ENCODE measurements at places on chromosomes 11 and 22.

DNA sequence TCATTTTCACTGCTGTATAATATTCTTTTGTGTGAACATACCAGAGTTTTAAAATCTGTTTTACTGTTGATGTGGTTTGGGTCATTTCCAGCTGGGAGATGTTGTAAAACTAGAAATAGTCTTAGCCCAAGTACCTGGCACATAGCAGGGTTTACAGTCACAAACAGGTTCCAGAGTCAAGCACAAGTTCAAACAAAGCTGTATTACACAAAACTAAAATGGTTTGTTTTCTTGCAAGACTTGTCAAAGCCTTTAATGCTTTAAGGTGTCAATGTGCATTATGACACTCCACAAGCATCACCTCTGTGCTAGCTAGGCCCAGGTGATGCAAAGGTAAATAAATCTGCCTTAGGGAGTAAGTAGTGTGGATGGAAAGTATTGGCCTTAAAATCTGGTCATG, 379.1 kb downstream of the MN1 start:
- no peak for DNase-seq

GRCh38 chr11:118126082-118126838, 26.4 kb downstream of the SCN4B start:
- no peak for DNase-seq

DNA sequence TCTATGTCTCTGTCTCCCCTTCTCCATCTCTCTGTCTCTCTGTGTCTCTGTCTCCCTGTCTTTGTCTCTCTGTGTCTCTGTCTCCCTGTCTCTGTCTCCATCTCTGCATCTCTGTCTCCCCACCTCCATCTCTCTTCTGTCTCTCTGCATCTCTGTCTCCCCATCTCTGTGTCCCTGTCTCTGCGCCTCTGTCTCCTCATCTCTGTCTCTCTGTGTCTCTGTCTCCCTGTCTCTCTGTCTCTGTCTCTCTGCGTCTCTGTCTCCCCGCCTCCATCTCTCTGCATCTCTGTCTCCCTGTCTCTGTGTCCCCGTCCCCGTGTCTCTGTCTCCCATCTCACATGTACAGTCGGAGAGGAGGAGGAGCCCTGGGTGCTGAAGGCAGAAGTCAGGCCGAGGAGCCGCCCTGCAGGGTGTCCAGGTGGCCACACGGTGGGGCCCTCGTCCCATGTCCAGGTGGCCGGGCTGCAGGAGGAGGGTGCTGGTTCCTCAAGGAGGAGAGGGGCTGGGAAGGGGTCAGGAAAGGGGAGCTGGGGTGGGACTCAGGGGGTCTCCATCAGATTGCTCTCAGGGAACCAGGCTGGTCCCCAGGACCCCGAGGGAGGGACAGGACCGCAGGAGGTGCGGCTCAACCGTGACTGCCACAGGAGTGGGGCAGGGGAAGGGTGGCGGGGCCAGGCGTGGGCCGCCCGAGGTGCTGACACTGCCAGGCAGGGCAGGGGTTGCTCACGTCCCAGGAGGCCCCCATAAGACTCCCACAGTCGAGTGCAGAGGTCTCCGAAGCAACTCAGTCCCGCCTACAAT, 25.6 kb upstream of the TH start:
- peak; percentile 71 for DNase-seq

DNA sequence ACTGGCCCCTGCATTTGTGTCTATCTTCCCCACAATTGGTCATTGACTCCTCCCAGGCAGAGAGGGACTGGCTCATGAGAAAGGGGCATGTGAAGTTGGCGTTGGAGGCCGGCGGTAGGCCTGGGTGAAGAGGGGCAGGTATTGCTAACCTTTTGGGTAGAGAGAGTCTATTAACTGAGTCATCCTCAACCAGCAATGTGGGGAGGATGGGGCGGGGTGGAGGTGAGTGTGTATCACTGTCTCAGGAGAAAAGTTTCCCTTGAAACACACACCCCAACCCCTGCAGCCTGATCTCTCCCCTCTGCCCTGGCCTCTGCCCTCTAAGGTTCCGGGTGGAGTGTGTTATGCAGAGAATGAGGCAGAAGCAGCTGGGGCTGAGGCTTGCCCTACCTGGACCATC, 60.1 kb upstream of the PHF21B start:
- DNase-seq = no peak

DNA sequence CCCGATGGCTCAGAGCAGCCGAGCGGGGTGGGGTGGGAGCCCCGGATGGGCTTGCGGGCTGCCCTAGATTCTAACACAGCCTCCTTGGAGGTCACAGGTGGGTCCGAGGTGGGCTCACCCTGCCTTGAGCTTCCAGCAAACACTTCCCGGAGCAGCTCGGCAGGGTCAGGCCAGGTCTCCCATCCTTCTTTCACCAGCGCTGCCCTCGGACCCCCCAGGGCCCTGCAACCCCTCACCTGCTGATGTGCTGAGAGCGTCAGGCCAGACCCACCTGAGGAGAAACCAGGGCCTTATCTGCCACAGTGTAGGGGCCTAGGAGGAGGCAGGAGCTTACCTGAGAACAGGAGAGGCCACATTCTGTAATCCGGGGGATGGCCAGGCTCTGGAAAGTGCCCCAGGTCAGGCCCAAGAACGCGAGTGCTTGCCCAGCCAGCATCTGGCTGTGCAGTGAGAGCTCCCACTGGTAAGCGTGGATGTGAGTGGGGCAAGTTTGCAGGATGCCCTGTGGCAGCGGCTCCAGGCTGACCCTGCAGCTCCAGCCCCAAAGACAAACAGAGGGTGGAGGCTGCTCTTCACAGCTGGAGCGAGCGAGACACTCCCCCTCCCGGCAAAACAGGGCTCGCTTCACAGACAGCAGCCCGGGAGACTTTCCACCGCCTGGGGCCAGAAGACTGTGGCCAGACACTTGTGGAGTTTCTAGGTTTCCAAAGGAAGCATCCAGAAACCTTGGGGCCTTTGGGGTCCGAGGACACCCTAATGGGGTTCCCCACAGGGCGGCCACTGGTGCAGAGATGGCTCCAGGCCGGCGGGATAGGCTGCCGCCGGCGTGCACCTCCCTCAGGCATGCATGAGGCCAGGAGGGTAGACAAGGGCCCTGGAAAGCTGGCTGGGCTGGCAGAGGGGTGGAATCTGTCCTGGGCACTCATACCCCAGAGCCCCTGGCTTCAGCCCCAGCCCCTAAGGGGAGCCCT, at the start of gene IL17REL:
Gene IL17REL (minus strand): TSS at position 555 of the 971 bp plus-strand sequence. CDS start 119 bp downstream, at position 436.
- peak; percentile 29 for DNase-seq

DNA sequence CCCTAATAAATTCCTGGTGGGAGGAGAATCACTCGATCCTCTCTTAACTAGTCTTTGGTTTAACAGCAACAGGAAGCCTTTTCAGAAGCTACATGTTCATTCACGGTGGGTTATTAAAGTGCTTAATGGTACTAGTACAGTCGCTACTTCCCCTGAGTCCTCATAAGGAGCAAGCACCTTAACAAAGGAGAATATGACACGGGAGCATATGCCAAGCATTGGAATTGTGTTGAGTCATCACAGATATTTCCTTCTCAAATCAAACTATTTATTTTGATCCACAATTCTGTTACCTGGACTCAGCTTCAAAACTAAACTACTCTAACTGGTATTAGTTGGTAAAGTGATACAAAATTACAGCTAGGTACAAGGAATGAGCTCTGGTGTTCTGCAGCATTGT, 177.5 kb upstream of the CTSC start:
- no peak for DNase-seq

- no peak for DNase-seq
These were observed 2.6 kb upstream of the PANX2 start for GRCh38 chr22:50167689-50168489.

DNA sequence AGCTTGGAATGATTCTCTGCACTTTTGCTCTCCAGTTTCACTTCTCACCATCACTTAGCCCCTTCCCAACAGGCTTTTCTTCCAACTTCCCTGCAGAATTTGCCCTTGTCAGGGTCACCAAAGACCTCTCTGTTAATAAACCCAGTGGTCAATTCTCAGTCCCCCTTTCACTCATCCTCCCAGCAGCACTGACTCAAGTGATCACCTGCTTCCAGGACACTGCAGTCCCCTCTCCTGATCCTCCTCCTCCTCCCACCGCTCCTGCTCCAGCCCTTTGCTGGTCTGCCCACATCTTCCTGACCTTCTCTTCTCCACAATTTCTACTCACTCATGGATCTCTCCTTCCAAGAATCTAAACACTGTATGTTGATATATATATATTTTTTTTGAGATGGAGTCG, 57.9 kb downstream of the SHISAL1 start:
- no peak for DNase-seq

- DNase-seq = no peak
These were observed 20.7 kb upstream of the CHORDC1 start for GRCh38 chr11:90243534-90243933.

DNA sequence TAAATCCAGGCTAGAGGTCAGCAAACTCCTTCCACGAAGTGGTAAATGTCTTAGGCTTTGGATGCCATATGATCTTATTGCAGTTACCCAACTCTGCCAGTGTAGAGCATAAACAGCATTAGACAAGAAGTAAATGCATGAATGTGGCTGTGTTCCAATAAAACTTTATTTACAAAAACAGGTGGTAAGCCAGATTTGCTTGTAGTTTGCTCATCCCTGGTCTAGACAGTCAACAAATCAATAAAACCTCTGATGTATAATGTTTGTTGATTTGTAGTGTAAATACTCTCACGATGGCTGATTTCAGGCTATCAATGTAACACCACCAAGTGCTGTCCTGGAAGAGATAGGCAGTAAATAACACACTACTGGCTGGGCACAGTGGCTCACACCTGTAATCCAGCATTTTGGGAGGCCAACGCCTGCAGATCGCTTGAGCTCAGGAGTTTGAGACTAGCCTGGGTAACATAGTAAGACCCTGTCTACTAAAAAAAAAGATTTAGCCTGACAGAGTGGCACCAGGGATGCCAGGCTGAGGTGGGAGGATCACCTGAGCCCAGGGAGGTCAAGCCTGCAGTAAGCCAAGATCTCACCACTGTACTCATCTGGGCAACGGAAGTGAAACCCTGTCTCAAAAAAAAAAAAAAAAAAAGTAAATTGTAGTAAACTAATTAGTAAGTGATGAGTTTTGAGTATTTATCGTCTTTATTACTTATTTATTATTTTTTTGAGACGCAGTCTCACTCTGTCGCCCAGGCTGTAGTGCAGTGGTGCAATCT, 6.9 kb upstream of the CATSPER1 start:
- DNase-seq = no peak

- no peak for DNase-seq
These were observed 31.2 kb upstream of the SMIM35 start for GRCh38 chr11:118117790-118118601.

- DNase-seq = peak; percentile 7
These were observed 77.6 kb upstream of the IGLL5 start for GRCh38 chr22:22810018-22810427.

- no peak for DNase-seq
These were observed 164.6 kb downstream of the IGLL1 start for GRCh38 chr22:23415490-23415851.

- no peak for DNase-seq
These were observed 48.3 kb upstream of the PHOX2A start for GRCh38 chr11:72292106-72292785.

- no peak for DNase-seq
These were observed 71.5 kb upstream of the SLC22A12 start for GRCh38 chr11:64519541-64519940.

All from right kidney (tissue), 9 donors.